ENCODE measurements at places on chromosomes 3 and 15.

DNA sequence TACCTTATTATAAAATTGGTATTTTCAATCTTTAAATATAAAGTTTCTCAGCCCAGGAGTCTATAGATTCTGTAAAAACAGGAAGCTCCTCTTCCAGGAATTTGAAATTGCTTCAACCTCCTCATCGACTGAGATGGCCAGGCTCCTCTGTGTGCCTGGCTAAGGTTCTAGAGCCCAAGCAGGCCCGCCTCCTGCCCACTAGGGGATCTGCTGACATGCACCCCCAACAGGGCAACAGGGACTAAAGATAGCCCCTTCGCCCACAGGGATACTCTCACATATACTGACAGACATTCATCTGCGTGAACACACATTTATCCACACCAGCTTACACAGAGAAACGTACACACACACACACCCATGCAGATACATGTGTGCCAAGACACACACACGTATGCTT, 183.1 kb upstream of the TLE3 start:
- no peak for DNase-seq

GRCh38 chr15:59174835-59175831, 31.5 kb upstream of the LDHAL6B start:
- DNase-seq, result peak; percentile 45

- no peak for DNase-seq
These were observed 66.1 kb downstream of the MAP2K5 start for GRCh38 chr15:67608638-67608959.

- peak; percentile 0 for DNase-seq
These were observed 2.5 kb downstream of the NBEAL2 start for GRCh38 chr3:46981932-46982471.

- no peak for DNase-seq
These were observed 19.2 kb upstream of the C15orf39 start for GRCh38 chr15:75182187-75183131.

- DNase-seq, result no peak
These were observed 7.3 kb downstream of the CCDC14 start for GRCh38 chr3:123953735-123954134.

DNA sequence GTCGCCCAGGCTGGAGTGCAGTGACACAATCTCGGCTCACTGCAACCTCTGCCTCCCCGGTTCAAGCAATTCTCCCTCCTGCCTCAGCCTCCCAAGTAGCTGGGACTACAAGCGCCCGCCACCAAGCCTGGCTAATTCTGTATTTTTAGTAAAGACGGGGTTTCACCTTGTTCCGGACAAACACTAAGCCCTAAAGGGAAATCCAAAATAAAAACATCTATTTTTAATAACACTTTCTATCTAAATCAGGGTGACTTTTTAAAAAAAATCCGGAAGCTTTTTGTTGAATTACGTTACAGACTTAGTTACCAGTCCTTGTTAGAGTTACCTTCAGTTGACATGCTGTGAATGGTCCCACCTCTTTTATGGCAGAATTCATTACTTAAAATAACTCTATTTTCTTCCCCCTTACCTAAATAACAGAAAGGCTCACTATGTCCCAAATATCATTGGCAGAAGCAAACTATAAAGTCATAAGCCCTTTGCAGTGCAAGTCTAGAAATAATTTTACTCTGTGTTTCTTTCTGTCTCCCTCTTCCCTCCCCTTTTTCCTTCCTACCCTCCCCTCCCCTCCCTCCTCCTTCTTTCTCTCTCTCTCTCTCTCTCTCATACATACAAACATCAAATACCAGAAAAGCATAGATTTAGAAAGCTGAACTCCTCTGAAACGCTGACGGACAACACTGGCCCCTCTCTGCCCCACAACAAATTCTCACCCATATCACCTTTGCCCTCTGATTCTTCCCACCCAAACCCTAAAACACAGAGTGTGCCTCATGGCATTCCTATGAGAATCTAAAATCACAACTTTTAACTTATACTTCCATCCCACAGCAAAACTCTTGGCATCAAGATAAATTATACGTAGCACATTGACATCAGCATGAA, 18.3 kb downstream of the THBS1 start:
- DNase-seq, result no peak

DNA sequence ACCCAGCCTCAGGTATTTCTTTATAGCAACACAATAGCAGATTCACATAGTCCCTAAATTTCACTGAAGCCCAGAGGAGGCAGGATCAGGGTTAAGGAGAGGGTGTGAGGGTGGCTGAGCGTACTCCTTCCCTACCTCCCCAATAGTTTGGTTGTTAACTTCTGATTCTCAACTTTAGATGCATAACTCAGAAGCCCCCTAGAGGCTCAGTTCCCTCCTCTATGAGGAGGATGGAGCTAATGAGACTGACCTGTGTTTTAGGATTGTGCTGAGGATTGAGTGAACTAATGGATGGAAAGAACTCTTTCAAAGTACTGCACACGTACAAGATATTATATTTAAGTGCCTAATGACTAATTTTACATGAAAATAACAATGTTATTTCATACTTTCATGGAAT, 249.3 kb upstream of the SOX14 start:
- DNase-seq, result no peak

DNA sequence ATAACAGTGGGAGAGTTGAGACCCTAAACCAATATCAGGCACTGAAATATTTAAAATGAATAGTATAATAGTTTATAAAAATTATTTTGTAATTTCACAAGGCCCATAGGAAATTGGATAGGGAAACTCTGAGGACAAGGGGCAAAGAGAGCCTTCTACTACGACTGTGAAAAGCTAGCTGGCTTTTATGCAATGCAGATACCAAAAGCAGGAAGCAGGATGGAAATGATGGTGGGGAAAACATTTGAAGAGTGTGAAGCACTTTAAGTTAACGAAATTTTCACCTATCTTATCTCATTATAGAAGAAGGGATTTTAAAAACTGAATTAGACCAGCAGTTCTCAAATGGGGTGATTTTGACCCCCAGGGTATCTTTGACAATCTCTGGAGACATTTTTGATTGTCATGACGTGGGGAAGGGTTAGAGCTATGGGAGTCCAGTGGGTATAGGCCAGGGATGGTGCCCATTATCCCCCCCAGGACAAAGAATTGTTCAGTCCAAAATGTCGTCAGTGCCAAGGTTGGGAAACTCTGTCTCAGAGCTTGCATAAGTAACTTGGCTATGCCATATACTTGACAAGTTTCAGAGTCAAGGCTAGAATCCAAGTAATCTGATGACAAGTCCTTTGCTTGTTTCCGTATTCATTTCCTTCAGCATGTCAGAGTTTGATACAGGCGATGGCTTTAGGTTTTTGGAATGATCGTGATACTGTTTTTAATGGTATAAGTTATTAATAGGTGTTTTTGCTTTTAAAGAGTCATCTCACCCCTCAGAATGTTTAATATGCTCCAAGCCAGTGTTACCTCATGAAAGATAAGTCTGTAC, 126.0 kb downstream of the IL5RA start:
- DNase-seq, result no peak

DNA sequence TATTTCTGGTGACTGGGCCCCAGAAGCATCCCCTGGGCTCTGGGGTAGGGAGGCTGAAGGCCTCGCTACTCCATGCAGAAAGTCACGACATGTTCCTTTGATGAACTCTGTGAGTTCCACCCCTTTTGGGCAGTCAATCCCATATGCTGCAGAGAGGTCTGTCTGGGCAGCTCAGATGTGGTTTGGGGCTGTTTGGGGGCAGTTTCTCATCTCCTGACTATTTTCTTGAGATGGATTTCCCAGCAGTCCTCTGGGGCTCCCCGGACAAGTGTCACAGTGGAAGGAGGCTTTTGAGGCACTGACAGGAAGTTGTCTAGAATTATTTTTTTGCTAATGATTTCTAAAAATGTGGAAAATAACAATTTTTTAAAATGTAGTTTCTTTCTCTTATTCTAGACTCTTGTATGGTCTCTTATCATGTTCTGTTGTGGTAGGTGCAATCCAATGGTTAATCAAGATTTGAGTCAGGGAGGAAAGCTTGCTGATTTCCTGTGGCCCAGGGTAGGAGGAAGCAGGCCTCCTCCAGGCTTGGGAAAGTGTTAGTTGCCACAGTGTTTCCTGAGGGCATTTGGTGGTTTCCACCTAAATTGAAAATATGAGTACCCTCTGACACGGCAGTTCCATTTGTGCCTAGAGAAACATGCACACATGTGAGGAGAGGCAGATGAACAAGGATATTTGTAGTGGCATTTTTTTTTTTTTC, 19.9 kb upstream of the TATDN2 start:
- no peak for DNase-seq

DNA sequence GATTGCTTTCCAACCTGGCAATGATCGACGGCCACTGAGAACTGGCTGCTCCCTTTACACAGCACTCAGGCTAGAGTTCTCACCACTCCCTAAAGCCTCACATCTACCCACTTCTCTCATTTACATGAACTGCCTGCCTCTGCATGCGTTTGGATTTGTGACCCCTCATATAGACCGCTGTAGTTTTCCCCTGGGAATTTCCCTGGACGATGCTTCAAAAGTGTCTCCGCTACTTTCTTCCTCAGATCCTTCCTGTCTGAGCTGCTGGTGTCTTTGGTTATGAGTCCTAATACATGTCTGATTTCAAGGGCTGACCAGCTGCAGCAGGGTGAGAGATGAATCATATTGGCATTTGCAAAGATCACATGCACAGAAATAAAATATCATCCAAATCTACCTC, 116.7 kb upstream of the ETV5 start:
- DNase-seq, result no peak

- DNase-seq, result no peak
These were observed 41.4 kb upstream of the VEPH1 start for GRCh38 chr3:157544501-157545130.

- DNase-seq, result no peak
These were observed 471.5 kb upstream of the CADM2 start for GRCh38 chr3:84487296-84487695.

GRCh38 chr3:197532388-197532787, 23.4 kb downstream of the BDH1 start:
- no peak for DNase-seq

DNA sequence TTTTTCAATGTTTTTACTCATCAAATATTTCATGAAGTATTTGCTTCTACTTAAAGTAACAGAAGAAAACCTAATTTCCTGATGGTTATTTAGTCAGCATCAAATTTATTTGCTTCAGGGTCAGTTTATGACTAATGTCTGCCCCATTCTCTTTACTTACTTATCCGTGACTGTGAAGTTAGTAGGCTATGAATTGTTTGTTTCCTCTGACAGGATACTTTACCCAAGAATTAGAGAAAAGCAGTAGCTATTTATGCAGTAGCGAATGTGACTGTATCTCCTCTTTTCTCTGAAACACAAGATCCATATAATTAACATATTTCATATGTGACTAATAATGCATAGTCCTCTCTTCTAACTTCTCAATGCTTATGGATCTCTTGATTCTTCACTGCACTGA, 329.9 kb upstream of the ROBO1 start:
- DNase-seq, result no peak

DNA sequence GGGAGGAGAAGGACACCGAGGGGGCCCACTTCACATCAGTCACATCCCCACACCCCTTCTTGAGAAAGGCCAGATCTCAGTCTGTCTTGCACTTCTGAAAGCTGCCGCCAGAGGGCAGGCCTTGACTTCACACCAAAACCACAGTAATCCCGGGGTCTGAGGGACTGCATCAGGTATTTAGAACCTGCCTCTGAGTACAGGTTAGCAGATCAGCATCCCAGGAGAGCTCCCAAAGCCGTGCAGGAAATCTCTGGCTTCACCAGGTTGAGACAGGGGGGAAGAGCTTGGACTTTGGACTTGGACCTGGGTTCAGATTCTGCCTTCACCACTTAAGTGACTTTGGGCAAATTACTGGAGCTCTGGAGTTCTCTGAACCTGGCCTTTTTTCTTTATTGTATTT, 50.3 kb downstream of the LHFPL4 start:
- peak; percentile 54 for DNase-seq

DNA sequence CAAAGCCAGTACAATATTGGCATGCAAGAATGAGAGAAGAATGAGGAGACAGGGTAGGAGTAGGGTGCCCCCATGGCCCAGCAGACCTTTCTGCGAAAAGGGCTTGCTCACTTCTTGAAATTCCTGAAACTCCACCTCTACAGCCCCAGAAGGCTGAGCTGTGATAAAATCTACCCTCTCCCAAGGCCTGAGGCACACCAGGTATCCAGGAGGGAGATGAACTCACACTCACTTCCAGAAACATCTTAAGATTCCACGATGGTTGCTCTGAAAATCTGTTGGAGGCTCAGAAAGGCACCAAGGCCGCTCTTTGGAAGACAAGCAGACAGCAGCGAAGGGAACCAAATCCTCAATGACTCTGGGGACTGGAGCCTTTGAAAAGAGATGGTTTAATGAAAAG, 297.5 kb downstream of the UACA start:
- DNase-seq, result no peak

- no peak for DNase-seq
These were observed 43.1 kb upstream of the PFN2 start for GRCh38 chr3:150013801-150014200.

DNA sequence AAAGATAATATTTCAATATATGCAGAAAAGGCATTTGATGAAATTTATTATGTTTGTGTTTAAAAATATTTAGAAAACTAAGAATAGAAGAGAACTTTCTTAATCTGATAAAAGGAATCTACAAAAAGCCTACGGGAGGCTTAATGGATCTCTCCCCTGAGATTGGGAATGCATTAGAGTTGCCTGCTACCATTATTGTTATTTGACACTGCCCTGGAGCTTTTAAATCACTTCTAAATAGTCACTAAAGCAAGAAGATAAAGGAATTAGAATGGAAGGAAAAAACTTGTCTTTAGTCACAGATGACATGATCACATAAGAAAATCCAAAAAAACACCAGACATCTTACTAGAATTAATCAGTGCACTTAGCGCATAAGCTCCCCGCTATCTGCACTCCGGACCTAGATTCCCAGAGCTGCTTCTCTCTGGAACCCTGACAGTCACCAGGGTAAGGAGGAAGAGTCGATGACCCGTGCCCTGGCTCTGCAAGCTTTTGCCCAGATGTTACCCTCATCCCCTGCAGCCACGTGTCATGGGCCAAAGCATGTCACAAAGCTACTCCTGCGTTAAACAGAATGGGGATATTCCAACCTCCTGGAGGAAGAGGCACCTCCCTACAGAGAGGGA, 97.1 kb downstream of the MINAR1 start:
- no peak for DNase-seq

GRCh38 chr3:114697401-114697800, 403.6 kb downstream of the TIGIT start:
- DNase-seq, result no peak

DNA sequence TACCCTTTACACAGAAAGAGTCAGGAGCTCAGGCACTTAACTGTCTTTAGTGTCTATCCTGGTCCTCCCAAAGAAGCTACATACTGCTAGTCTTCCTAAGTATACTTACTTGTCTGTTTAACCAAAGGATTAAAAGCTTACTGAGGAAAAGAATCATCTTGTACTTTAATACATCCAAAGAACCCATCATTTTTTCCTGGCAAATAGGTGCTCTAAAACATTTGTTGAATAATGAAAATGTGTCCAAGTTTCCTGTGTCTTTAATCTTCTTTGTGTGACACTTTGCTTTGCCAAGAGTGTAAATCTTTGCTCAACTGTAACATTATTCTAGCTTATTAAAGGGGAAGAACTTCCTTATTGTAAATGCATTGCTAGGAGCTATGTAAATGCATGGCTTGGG, 519.2 kb downstream of the OTOL1 start:
- DNase-seq, result no peak

- DNase-seq, result no peak
These were observed 230.2 kb upstream of the HES1 start for GRCh38 chr3:193905541-193906396.

All from NCI-H345 (cell line).